Dermis microvascular lymphatic vessel endothelial cell (primary cell): ENCODE measurements at places on chromosomes 5 and 9. TPM values are rescaled to one million over a fixed set of nuclear protein-coding genes. Genes with fewer than 3 reads are reported as not detected.

Gene CSF2
- 0.13 TPM in 1 of 2 replicates, not detected in the other for total RNA-seq

Gene DELE1
- total RNA-seq, result 43.4 and 78.1 TPM in 2 replicates

Gene TLX3
- total RNA-seq, result not detected in 2 replicates

Gene SLC36A2
- not detected in 2 replicates for total RNA-seq

Gene GADD45G
- total RNA-seq, result under 0.01 and 0.13 TPM in 2 replicates

Gene LCNL1
- total RNA-seq, result not detected in 2 replicates

Gene C9orf50
- not detected in 2 replicates for total RNA-seq

Gene SRA1
- 17.5 and 18.2 TPM in 2 replicates for total RNA-seq

Gene CSF1R
- total RNA-seq, result not detected in 2 replicates

GRCh38 chr5:97929383-97929782 is 746.3 kb upstream of the RIOK2 start:
- DNase-seq, result no peak

DNA sequence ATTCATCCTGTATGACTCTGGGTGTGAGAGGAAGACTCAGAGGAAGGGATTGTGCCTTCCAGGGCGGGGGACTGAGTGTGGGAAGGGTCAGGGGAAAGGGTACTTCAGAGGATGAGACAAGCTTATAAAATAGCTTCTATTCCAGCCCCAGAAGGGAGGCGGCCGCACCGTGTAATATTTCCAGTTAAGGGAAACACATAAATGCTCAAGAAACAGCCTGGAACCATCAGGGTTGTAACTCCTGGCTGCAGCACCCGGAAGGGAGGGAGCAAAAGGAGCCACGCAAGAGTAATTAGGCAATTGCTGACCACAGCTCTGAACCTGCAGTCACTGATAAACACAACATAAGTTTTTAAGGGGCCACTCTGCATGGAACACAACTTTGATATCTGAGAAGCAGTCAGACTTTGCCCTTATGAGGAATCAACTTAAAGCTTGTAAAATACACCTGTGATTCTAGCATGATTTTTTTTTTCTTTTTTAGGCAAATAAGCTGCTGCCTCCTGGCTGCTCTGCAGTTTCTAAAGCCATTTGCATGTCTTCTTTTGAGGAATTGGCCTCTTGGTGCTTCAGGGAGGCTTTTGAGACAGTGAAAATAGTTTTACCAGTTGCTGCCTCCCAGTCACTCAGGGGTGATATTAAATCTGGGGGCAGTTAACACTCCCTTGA is 382.7 kb downstream of the ENC1 start:
- DNase-seq, result no peak

GRCh38 chr9:23542438-23542837 is 283.6 kb downstream of the ELAVL2 start:
- DNase-seq, result no peak

- DNase-seq, result no peak
Observed at GRCh38 chr5:61048534-61048933, 103.5 kb downstream of the NDUFAF2 start.

GRCh38 chr9:75372499-75373268 is 284.4 kb downstream of the OSTF1 start:
- DNase-seq, result no peak

- DNase-seq, result no peak
Observed at GRCh38 chr9:134992755-134993124, 75.0 kb upstream of the FCN1 start.

DNA sequence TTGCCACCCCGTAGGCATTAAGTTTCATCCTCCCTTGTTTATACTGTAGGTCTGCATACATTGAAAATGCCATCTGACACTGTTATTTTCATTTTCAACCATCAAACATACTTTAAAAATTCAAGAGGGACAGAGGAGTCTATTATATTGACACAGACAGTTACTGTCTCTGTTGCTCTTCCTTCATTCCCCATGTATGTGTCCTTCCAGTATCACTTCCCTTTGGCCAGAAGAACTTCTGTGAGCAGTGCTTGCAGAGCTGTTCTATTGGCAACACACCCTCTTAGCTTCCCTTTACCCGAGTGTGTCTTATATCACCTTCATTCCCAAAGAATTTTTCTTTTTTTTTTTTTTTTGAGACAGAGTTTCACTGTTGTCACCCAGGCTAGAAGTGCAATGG is 42.8 kb downstream of the RASGEF1C start:
- no peak for DNase-seq

GRCh38 chr5:73994963-73995362 is 369.0 kb downstream of the ARHGEF28 start:
- no peak for DNase-seq

- DNase-seq, result no peak
Observed at GRCh38 chr5:18799482-18800128, 1165.3 kb downstream of the TAF11L14 start.

DNA sequence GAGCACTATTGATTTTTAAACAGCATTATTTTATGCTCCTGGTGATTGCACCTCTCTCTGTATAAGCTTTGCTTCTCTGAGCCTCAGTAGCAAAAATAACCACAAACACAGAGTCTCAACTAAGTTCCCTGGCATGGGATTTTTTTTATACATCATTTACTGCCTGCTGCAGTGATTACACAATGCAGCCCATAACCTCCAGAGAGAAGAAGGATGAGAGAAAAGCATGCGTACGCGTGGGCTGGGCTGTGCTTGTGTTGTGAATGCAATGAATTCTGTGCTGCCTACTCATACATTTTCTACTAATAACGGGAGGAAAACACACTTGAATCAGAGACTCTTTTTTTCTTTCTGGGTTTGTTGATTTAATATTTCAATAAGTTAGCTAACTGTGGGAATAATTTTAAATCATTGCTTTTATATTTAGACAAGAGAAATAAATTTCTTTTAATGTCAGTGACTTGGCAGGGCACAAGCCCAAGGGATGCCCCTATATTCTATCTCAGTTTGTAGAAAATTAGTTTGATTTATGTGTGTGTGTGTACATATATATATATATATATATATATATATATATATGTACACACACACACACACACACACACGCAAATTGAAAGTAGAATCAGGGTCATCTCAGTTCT is 351.5 kb downstream of the MED10 start:
- DNase-seq, result no peak

DNA sequence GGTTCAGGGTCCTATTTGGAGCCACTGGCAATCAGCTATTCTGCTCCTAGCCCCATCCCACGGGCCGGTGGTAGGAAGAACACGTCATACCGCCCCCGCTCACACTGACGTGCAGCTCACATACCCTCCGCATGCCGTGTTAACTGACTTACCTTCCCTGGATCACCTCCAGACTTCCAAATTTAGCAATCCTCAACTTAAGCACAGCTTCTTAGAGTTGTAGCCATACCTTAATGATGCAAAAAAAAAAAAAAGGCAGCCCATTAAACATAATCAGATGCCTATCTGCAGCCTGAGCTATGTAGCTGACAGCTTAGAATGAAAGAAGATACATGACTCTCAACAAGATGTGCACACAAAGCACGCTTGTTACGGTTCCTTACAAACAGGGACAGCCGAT is 93.0 kb downstream of the IRX2 start:
- no peak for DNase-seq

DNA sequence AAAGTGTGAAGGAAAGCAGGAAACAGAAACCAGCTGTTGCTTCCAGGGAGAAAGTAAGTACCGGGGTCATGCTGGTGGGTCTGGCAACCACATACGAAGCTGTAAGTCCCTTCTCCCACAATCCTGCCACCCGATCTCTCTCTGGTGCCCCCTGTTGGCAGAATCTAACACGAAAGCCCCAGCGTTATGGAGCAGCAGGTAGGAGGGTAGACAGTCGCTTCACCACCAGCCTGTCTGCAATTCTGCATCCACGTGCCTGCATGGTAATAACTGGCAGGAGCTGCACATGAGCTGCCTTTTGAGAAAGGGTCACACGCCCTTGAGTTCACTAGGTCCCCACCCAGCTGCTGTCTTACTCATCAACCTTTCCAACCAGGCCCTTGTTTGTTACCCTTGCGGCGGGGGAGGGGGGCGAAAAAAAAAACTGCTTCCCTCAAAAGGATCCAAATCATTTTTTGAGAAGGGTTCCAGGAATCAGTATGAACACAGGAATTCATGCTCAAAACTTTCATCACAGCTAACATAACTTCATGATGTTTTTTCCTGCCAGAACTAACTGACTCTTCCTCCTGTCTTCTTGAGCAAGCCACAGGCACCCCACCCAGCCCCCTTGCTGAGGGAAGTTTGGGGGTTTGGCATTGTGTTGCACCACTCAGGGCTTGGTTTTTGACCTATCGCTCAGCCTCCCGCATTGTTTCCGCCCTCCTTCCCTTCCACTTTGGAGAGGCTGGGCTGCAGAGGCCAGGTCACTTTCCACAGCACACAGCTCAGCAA is 19.6 kb upstream of the TMEM252 start:
- DNase-seq, result peak; percentile 96

GRCh38 chr5:147743012-147743411 is 39.5 kb downstream of the JAKMIP2 start:
- DNase-seq, result no peak

DNA sequence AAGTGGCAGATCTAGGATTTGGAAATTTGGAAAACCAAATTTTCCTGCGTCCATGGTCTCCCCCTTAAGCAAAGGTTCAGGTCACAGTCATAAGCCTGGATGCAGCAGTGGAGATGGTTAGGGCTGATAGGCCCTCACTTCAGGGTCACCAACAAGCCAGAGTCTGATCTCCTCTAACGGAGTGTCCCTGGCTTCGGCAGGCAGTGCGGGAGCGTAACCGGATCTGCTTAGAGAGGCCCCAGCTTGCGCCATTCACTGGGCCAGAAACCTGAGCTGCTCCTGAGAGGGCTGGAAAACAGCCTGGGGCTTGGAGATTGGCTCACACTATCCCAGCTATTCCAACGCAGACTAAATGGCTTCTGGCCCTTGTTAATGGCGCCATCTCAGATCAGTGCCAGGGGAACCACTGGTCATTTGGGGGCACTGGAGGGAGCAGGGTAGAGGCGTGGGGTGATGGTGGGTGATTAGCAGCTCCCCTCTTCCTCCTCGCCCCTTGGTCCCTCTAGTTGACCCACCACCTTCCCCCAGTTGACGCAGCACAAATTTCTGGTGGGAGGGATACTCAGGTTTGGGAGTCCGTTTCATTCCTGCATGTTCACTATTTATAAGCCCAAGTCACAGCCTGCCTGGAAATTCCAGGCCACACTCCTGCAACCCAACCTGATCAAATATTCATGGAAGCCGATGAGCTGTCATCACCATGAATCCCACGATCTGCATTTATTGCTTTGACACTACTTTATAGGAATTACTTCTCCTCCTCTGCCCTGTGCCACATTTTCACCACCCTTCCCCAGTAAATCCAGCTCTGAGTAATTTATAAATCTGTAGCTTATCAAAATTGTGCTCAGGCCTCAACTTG is 134.6 kb upstream of the CPEB4 start:
- DNase-seq, result no peak

DNA sequence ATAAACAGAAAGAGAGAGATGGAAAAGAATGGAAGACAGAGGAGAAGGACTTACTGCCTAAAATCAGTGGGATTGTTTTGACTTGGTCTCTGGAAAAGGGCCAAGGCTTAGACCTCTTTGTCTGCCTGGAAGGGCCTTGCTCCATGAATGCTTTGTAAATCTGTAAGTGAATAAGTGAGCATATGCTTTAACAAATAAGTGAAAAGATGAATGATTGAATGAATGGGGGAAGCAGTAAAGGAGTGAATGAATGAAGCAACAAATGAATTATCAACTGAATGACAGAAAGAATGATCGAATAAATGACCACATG is 5.5 kb downstream of the KCNIP1 start:
- no peak for DNase-seq

DNA sequence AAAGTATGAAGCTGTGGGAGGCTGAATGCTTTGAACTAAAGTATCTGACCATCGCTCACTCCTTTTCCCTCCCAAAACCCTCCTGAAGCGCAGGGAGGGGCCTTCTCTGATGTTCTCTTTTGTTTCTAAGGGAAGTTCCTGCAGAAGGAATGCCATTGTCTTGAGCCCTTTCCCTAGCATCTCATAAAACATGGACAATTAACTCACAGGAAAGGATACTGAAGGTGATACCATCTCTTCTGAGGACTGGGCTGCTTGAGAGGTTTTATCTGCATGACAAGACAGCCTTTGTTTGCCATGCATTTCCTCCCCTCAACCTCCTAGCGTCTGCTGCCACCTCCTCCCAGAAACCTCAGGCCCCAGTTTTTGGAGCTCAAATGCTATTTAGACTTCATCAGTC is 4.3 kb upstream of the RMND5B start:
- no peak for DNase-seq

GRCh38 chr9:134144801-134145200 is 8.9 kb downstream of the WDR5 start:
- DNase-seq, result no peak

DNA sequence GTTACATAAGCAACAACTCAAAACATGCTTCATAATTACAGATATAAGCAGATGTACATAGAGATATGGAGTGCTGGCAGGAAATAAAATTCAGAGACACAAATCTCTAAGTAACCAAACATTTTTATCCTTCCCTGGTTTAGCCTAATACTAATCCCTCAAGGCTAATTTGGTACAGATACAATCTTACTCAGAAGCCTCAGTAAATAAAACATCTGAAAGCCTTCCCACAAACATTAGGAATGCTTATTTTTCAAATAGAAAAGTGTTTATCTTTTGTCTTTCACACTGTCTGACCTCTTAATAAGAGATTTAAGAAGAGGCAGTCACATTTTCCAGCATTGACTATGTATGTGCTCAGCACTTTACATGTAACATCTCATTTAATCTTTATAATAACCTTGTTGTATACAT is 399.4 kb downstream of the ARRDC3 start:
- DNase-seq, result no peak

DNA sequence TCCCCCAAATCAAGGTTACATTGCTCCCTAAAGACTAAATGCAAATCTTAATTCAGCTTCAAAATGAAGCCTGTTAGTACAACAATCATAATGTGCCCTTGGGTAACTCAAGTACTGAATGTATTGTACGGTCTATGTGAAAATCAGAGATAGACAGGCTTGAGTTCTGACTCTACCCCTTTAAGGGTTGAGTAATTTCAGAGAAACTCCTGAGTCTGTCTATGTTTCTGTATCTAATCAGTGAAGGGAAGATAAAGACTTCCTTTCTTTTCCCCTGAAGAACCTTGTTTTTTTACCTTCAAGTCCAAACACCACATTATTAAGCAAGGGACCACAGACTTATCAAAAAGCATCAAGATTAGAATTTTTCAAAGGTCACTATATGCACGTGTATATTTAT is 108.2 kb downstream of the MPDZ start:
- DNase-seq, result no peak

DNA sequence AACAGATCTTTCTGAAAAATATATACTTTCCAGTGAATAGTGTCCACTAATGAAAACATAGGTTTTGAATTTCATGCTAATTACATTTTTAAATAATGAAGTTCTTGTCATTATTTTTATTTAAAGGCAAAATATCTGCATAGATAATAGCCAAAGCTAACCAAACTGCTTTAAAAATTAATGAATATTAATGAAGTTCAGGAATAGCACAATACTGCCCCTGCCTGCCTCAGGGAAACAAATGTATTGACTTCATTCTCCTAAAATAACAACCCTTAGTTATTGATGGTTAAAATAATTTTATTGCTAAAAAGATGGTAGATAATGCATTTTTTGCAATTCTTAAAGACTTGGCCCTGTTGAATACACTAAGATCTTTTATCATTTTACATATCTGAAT is 103.6 kb upstream of the SSBP2 start:
- no peak for DNase-seq
